Endothelial cell of umbilical vein (primary cell): ENCODE measurements at places on chromosomes 1 and 21. TPM values are rescaled to one million over a fixed set of nuclear protein-coding genes. Genes with fewer than 3 reads are reported as not detected.

- DNase-seq: no peak
Observed at GRCh38 chr1:39508266-39508665, 16.8 kb downstream of the BMP8A start.

GRCh38 chr1:197868751-197869489 is 33.5 kb upstream of the C1orf53 start:
- peak; percentile 56 for DNase-seq

DNA sequence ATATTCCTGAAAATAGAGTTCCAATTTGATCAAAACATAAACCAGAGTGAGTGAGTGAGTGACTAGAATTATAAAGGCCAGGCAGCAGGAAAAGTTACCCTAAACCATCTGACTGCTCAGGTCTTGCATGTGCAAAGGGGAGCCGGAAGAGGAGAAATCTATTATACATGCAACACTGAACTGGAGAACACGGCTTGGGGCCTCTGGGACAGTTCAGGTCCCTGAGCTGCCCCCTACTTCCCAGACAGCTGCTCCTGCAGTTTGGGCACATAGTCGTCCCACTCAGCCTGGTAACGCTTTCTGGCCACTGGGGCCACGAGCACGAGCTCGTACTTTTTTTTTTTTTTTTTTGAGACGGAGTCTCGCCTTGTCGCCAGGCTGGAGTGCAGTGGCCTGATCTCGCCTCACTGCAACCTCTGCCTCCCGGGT is 40.1 kb downstream of the PTPRC start:
- no peak for DNase-seq

DNA sequence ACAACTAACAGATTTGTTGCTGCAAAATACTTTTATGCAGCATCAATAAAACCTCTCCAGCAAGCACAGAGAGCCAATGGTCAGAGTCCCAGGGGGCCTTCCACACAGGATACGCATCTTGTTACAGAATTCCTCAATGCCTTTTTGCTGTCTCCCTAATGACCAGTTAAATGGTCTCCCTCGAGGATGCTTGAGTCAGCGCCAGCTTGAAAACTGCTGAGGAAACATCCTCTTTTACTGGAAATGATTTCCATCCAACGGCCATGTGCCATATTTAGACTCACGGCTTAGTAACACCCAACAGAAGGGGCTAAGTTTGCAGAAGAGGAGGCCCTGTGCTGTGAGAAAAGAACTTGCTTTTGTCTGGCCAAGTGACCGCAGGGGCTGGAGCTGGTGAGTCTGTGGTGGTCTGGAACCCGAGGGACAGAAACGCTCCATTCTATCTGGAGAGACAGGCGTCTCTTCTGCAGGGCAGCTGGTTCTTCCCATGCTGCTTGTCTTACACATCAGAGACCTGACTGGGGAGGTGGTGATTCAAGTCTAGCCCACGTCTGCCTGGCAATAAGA is 496.4 kb downstream of the SETD4 start:
- DNase-seq: no peak

- no peak for DNase-seq
Observed at GRCh38 chr1:78132948-78133322, 87.2 kb downstream of the GIPC2 start.

GRCh38 chr1:94741510-94741909 is 78.6 kb upstream of the SLC44A3 start:
- DNase-seq: no peak

Gene MROH9
- not detected in 2 replicates for total RNA-seq

Gene S100A12
- total RNA-seq: not detected in 2 replicates

Gene PLA2G2F
- total RNA-seq: not detected in 2 replicates
